ENCODE measurements at places on chromosomes 3 and 15.

DNA sequence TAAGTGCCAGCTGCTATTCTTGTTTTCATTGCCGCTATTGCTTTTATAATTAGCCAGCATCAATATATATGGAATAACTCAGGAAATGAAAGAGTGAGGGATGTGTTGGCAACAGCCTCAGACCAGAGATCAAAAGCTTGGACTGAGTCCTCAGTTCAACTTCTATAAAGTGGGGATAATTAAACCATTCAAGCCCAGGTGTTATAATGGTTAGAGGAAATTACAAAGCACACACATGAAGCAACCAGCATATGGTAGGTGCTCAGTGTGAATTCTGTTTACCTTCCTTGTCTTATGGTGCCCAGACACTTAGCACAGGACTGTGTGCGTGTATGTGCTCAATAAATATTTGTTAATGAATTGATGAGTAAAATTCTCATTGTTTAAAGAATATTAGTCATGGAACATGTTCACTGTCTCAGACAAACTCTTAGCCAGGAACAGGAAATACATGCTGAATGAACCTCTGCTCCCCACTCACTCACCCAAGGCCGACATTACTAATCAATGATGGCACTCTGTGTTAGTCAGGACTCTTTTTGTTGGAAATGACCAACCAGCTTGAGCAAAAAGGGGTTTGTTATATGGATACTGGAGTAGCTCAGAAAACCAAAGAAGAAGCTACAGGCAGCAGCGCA is 16.7 kb upstream of the CCDC174 start:
- no peak for DNase-seq

DNA sequence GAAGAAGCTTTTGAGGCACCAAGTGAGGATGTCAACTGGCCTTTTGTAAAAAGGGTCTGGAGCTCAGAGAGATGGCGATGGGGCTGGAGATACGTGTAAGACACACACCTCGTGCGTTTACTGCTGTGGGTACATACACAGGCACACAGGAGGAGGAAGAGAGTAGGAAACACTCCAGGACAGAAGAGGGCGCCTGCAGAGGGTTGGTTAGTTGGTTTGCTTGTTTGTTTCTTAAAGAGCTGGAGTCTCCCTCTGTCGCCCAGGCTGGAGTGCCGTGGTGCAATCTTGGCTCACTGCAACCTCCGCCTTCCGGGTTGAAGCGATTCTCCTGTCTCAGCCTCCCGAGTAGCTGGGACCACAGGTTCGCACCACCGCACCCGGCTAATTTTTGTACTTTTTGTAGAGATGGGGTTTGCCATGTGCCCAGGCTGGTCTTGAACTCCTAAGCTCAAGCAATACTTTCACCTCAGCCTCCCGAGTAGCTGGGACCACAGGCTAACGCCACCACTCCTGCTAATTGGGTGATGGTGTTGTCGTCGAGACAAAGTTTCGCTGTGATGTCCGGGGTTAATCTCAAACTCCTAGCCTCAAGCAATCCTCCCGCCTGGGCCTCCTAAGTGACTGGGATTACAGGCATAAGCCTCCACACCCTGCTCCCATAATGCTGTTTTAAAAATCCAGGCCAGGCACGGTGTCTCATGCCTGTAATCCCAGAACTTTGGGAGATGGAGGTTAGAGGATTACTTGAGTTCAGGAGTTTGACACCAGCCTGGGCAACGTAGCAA is 1.3 kb upstream of the PRR20G start:
- DNase-seq = no peak

DNA sequence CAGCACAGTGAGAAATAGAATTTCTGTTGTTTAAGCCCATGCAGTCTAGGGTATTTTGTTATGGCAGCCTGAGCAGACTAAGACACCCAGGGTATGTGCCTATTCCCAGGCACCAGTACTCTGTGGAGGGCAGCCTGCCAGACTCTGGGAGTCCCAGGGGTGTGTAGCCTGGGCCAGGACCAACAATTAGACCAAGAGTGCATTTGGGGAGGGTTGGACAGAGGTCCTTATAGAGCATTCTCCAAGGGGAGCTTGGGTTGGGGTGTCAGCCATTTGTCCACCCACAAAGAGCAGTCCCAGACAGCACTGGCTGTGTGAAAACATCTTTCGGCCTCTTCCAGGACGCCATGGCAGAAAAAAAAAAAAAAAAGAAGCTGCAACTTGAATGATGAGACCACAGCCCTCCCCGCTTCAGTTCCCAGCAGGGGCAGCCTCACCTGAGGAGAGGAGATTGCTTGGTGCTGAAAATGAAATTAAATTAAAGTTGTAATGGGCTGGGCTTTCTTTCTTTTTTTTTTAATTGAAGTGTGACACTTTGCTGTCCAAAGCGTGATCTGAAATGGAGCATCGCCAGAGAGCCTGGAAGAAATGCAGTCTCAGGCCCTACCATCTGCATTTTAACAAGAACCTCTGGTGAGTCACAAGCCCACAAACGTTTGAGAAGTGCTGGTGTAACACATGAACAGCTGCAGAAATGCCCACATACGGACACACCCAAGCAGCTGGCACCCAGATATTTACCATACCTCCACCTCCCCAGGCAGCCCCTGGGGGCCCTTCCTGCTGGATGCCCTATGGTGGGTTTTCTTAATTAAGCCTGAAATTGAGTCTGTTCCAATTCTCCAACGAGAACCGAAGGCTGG is 21.3 kb upstream of the CAV3 start:
- DNase-seq = peak; percentile 99

DNA sequence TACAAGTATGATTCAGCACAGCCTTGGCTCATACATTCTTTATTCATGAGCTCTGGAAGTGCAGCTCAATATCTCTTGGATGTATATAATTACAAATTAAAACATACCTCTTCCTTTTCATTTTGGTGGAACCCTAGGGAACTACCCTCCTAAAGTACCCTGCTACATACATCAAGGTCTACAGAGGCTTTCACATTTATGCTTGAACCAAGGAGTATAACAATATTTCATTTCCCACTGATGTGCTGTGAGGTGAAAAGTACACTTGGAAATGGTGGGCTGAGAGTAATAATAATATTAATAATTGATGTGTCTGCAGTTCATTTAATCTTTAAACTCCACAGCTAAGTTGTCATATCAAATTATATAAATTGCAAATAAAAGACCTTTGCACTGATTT is 142.2 kb upstream of the LRRC3B start:
- DNase-seq = no peak

DNA sequence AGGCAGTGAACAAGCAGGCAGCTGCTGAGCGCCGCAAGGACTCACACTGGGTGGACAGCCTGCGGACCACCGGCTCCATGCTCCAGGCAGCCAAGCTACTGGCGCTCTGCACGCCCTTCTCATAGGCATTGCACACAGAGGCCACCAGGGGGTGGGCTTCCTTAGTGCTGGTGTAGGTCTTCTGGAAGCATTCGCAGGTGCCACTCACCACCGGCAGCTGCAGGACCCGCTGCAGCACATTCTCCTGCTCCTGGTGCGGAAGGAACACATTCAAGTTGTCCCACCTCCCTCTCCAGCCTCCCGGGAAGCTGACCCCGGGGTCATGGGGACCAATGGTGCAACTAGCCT is 6.0 kb downstream of the PLIN1 start:
- DNase-seq = peak; percentile 19

GRCh38 chr3:32820430-32820829 is 2.6 kb downstream of the TRIM71 start:
- DNase-seq = no peak

- peak; percentile 52 for DNase-seq
These were observed 136.8 kb upstream of the ACP3 start for GRCh38 chr3:132180337-132180791.
